NCI-H2171 (cell line): ENCODE measurements at places on chromosomes 11 and 22.

DNA sequence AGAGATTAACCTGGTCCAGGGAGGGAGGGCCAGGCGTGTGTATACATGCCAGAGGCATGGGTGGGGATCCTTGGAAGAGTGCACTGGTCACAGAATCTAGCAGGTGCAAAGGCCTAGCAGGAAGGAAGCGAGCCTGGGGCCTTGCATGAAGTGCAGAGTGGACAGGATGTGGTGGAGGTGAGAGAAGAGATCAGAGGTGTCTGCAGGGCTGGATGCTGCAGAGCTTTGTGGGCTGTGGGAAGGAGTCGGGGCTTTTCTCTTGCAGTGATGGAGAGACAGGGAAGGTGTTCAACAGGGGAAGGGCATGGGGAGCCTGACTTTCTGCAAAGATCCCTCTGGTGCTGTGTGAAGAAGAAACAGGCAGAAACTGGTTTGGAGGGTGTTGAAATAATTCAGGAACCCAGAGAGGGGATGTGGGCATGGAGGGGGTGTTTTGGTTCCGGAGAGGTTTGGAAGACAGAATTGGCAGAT, 2.5 kb upstream of the TPST2 start:
- DNase-seq = no peak

DNA sequence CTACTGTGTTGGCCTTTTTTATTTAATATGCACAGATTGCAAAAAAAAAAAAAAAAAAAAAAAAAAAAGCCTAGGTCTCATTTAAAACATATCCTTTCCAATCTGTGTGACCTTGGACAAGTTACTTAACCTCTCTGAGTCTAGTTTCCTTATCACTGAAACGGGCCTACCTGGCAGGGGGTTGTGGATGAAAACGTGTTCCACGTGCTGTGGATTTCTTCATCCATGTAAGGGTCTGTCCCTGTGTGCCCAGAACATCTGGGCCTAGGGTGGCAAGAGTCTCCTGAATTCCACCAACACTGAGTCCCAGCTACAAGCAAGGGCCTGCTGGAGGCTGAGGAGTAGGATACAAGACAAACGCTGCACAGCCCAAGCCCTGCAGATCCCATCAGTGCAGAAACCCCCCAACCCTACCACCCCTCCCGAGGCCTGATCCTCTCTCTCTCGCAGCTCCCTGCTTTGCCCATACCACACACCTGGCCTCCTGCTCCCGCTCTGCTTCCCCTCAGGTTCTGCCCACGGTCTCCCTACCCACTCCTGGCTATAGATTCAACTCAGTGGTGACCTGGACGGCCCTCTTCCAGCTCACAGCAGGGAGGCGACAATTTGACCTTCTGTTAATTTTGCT, 4.7 kb upstream of the GNAZ start:
- no peak for DNase-seq

GRCh38 chr11:110776081-110776480, 63.8 kb upstream of the ARHGAP20 start:
- no peak for DNase-seq

- no peak for DNase-seq
Observed at GRCh38 chr11:84316866-84317555, 1030.8 kb upstream of the CCDC90B start.

- DNase-seq = no peak
Observed at GRCh38 chr11:8038811-8039529, 42.0 kb upstream of the TUB start.

GRCh38 chr11:12695221-12695794, 21.1 kb downstream of the TEAD1 start:
- DNase-seq = no peak

- no peak for DNase-seq
Observed at GRCh38 chr11:75387736-75388294, 11.5 kb upstream of the RPS3 start.

DNA sequence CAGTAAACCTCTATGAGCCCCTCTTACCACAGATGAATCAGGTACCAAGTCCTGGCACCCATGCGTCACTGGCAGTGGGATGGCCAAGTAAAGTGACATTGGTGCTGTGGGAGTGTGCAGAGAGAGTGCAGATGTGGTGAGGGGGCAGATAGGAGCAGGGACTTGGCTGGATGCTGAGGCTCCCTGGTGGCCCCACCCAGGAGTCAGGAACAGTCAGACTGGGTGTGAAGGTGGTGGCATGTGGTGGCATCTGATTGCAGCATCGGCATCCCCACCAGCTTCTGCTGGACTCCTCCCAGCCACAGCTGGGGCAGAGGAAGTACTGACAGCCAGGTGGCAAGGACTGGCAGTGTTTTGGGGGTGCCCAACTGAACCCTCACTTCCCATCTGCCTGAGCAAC, 11.4 kb downstream of the DGAT2 start:
- no peak for DNase-seq

- no peak for DNase-seq
Observed at GRCh38 chr11:57778318-57779037, 16.9 kb downstream of the CTNND1 start.

DNA sequence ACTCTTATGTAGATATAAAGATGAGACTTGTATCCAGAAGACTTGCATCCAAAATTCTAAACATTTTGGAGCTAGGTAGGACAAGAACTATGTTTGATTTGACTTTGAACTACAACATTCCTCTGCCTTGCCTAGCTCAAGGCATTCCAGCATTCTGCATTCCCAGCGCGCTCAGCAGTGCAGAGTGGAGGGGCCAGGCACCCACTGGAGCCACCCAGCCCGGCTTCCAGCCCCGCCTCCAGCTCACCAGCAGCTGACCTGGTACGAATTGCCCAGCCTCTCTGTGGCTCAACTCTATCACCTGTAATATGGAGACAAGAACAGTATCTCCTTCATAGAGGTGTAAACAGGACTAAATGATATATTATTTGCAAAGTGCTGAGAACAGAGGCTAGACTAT, 28.8 kb downstream of the PRDM10 start:
- DNase-seq = no peak

DNA sequence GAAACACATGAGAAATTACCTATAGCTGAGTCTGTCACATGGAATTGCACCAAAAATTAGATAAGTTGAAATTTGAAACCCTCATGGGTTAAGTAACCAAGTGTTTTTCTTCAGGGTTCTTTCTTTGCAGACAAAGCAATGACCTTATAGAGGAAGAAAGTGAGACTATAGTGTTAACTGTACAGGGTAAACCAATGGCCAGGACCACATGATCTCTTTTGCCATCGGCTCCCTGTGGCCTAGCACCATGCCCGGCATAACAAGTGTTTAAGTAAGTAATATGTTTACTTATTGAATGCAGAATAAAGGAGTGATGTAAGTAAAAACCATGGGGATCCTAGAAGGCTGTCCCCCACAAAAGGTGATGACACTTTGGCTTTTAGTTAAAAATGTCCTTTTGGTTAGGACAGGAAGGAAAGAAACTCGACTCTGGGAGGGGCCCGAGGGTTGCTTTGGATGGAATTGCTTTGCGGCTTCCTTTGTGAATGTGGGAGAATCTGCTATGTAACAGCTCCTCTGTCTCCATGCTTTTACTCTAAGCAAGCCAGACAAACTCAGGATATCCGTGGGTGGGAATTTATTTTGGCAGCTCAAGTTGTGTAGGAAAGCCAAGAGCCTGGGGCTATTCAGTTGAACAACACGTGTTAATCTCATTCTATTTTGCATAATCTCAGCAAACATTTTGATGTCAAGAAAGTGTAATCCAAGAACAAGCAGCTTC, 454.7 kb downstream of the INSC start:
- DNase-seq = no peak

DNA sequence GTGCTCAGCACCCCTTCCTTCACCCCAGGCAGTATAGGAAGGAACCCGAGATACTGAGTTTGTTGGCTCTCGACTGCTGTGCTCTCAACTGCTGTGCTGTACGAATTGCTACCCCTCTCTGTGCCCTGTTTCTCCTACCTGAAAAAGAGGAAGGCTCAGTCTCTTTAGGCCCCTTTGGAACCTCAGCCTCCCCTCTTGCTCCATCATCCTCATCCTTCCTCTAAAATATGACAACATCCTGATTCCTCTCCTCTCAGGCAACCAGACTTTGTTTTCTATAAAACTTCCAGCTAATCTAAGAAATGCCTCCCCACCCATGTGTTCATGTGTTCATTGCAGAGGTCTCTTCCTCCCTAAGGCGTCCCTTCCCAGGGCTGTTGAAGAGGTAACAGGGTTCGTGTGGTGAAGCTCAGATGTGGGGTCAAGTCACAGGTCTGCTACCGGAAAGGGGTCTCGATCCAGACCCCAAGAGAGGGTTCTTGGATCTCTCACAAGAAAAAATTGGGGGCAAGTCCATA, 35.5 kb upstream of the CD82 start:
- DNase-seq = no peak

DNA sequence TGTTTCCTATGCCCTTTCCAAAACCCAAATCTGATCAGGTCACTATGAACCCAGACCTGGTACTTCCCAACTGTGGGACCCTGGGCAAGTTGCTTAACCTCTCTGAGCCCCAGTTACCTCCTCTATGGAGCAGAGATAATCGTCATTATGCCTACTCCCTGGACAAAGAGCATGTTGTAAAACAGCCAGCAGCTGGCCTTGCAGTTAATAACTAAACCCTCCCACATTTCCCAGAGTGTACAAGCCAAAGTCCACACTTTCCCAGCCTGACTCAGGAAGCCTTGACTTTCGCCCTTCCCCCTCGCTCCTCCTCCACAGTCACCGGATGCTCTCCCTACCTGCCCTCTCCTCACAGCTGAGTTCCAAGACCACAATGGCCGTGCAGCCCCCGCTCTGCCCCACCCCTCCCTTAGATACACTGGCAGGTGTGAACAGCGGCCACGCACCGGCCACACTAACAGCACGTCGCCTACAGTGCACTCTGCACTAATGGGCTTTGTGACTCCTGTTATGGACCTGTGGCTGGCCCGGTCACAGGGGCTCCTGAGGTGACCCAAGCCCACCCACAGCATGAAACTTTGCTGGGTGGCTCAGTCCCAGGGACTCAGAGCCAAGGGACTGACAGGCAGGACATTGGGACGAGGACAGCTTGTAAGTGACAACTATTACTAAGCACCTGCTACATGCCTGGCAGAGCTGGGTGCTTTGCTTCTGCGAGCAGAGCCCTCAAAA, 15.6 kb upstream of the MFNG start:
- no peak for DNase-seq

DNA sequence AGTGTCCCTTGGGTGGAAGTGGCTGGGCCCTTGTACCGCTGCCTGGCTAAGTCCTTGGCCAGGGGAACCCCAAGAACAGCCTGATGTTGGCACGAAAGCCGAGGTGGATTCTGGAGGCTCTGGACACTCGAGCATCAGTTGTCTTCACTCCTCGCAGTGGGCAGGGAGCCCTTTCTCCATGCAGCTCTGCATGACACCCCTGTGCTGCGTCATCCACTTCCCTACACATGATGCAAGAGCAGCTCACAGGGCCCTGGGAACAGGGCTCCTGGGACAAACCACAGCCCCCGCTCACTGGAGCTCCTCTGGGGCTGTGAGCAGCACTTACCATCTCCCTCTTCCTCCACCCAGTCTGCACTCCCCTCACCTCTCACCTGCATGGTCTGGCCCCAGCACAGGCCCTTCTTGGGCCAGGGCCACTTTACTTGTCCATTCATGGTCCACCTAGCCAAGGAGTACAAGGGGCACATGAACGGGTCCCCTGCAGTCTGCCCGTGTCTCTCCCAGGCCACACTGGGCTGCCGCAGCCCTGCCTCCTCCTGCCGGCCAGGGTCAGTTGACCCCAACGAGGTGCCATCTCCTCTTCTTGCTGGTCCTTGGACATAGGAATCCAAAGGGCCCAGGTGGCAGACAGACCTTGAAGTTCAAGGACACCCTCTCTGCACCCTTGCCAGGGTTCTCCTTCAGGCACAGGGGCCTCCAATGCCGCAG, 66.5 kb downstream of the IGF2 start:
- DNase-seq = no peak
